ENCODE measurements at places on chromosomes 2 and 18. TPM values are rescaled to one million over a fixed set of nuclear protein-coding genes. Genes with fewer than 3 reads are reported as not detected.

Gene NABP1
- 44.1 TPM for total RNA-seq

Gene UGT1A4
- total RNA-seq = not detected

Gene ASAP2
- 0.10 TPM for total RNA-seq

Gene GMPPA
- 20.6 TPM for total RNA-seq

Gene PRSS56
- not detected for total RNA-seq

Gene ATRAID
- 106 TPM for total RNA-seq

Gene RAPH1
- total RNA-seq = 1.4 TPM

Gene FIGN
- total RNA-seq = not detected

Gene DTNA
- not detected for total RNA-seq

Gene TTR
- total RNA-seq = not detected

Gene EPB41L3
- total RNA-seq = 3.8 TPM

Gene CAPN14
- 0.15 TPM for total RNA-seq

Gene IL1F10
- not detected for total RNA-seq

Gene GALNT3
- total RNA-seq = 2.8 TPM

Gene B3GNT7
- 2.0 TPM for total RNA-seq

Gene RESP18
- total RNA-seq = not detected

Gene ABCG8
- total RNA-seq = not detected

Gene GREB1
- total RNA-seq = 0.23 TPM

Gene MRPL30
- total RNA-seq = 20.5 TPM

Gene OSR1
- total RNA-seq = not detected

Gene IKZF2
- total RNA-seq = 23.4 TPM

Gene CNTNAP5
- not detected for total RNA-seq

Gene TEX51
- not detected for total RNA-seq

Gene VPS54
- total RNA-seq = 13.5 TPM

Gene TAF4B
- total RNA-seq = 9.9 TPM

Gene MAL
- 147 TPM for total RNA-seq

Gene GEN1
- total RNA-seq = 9.2 TPM

Gene IL18RAP
- total RNA-seq = 4.6 TPM

Gene IL1A
- not detected for total RNA-seq

Gene CIB4
- not detected for total RNA-seq

Gene PAX3
- total RNA-seq = not detected

Gene SPC25
- total RNA-seq = 0.43 TPM
